Jurkat, Clone E6-1 (cell line): ENCODE measurements at places on chromosomes 12 and 14.
A peak's percentile ranks its signal among the peaks of the same experiment; 100 is the strongest.

- DNase-seq = no peak
Observed at GRCh38 chr14:53547593-53547992, 394.5 kb upstream of the DDHD1 start.

DNA sequence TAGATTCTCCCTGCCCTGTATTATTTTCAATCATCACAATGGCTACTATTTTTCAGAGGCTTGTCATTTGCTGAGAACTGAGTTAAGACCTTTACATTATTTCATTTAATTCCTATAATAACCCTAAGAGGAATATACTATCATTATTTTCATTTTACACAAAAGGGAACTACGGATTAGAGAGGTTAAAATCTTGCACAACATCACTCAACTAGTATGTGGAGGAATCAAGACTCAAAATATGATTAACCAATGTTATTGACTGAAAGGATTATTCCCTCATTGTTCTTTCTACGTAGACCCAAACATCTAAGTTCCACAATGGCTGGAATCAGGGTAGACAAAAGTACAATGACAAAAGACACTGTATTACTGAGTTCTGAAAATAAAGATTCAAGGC, 45.0 kb downstream of the GPR65 start:
- DNase-seq = no peak

- DNase-seq = no peak
Observed at GRCh38 chr12:26782372-26783130, 50.4 kb downstream of the ITPR2 start.

DNA sequence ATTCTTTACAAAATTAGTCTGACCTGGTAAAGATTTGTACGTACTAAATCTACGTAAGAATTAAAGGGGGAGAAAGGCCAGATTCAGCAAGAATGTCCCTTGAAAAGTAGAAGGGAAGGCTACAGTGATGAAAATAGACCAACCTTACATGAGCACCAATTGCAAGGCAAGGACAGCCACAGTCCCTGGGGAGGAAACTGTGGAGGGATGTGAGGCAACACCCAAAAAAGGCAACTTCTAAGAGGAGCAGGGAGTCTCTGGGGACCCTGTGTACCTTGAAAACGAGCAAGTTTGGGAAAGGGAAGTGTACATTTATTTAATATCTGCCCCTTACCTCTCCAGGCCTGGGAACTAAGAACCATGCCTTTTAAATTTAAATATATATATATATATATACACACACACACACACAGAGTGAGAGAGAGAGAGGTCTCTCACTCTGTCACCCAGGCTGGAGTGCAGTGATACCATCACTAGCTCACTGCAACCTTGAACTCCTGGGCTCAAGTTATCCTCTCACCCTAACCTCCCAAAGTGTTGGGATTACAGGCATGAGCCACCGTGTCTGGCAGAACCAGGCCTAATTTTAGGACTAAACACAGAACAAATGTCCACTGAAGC, 56.4 kb downstream of the TMCC3 start:
- no peak for DNase-seq

DNA sequence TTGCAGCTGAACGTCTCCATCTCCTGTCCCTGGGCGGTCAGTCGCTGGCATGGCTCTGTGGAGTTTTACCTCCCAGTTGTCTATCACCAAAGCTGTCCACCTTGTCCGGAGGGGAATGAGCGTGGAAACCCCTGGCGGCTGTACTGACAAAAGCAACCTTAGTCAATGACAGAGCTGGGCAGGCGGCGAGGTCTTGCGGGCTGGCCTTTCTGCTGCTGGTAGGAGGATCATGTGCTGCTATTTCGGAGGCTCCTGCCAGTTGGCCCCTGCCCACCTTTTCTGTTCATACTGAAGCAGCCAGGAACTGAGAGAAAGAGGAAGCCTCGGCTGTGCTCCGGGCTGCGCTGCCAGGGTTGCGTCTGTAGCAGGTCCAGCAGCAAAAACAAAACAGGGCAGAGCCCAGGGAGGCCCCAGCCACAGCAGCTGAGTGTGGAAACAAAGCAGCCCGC, 57.7 kb downstream of the HMGA2 start:
- no peak for DNase-seq

DNA sequence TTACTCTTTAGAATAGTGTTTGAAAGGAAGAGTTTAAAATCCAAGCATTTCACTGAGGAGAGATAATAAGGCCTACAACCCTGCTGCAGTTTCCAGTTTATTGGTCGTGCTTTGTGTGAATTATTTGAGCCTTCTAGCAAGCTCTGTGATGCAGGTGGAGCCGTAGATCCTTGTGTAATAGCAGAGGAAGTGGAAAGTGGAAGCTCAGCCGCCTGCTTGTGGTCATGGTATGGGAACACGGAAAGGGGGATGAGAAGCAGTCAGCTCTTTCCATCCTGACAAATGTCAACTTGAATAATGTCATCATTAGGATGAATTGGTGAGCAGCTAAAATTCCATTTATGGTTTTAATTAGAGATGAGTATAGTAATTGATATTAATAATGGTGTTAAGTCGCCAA, 29.1 kb downstream of the SYNE2 start:
- no peak for DNase-seq

DNA sequence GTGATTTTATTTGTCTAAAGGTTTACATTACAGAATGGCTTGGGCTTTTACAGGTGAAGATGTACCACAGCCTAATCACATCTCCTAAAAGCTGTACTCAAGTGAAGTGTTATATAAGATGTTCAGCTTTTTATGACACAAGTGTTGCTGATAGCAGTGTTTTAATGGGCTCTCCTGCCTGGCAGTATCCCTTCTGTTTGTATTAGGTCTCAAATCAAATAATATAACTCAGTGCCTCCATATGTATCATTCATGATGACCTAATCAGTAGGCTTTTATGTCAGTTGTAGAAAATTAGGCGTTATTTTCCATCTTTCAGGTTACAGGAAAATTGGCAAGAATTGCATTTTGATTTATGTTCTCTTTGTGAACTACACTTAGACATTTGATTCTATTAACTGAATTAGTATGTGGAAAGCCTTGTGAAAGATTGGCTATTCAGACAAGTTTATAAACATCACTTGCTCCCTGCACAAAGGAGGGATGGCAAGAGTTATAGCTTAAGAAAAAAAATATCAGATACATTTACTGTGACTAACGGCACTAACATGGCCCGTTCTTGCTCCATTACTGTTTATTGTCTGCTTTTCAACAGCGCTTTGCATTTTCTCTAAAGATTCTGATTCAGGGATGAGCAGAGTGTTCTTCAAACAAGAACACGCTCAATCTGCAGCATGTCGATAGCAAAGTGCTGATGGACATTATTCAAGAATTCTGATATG, 143.7 kb upstream of the DIO2 start:
- no peak for DNase-seq

DNA sequence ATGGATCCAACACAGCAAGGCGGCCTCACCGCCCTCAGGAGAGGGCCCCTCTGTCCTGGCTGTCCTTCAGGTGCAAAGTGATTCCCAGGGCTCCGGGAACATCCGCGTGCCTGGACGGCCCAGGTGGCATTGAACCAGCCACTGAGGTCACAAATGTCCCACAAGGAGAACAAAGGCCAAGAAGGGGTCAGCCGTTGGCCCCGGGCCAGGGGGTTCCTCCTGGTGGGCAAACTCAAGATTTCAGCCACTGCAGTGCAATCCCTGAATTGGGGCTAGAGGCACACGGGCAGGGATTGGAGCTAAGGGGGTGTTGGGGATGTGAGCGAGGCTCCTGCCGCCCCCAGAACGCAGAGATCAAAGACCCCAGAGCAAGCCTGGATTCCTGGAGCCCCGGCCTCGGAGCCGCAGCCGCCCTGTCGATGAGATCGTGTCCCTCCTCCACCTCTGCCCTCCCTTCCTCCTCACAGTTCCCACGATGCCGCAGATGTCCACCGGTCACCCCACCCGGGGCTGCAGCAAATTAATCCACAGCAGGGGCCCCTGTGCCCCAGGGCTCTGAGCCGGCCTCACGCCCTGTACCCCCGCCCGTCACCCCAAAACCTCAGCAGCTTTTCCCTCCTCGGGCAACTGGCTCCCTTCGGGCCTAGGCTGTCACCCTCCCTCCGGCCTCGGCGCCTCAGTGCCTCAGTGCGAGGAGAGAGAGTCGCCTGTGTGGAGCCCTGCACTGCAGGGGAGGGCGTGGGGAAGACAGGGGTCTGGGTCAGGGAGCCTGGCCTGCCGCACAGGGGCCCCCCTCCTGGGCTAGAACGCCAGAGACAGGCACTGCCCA, 56.7 kb upstream of the GALNT9 start:
- no peak for DNase-seq

- DNase-seq = no peak
Observed at GRCh38 chr14:51209457-51209856, 30.6 kb upstream of the TMX1 start.

DNA sequence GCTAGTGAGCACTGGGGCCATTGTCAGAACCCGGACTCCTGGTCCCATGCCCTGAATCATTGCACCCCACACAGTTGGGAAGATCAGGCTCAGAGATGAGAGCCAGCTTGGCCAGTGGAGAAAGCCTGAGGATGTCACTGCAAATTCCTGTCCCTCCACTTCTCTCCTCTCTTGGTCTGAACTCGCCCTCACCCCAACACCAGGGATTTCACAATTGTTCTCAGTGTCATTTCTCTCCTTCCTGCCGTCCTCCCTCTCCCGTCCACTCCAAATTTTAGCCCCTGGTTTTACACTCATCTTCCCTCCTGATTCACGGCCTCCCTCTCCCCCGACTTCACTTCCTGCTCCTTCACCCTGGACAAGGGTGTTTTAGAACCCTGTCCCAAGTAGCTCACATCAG, 11.1 kb downstream of the KRT75 start:
- DNase-seq = no peak

GRCh38 chr14:73269729-73270531, 32.6 kb downstream of the PAPLN start:
- no peak for DNase-seq

- no peak for DNase-seq
Observed at GRCh38 chr14:68846466-68846865, 53.6 kb upstream of the ZFP36L1 start.

- no peak for DNase-seq
Observed at GRCh38 chr14:33290641-33291040, 352.0 kb downstream of the NPAS3 start.

- DNase-seq = peak; percentile 37
Observed at GRCh38 chr12:70722584-70723343, 85.5 kb upstream of the PTPRB start.

DNA sequence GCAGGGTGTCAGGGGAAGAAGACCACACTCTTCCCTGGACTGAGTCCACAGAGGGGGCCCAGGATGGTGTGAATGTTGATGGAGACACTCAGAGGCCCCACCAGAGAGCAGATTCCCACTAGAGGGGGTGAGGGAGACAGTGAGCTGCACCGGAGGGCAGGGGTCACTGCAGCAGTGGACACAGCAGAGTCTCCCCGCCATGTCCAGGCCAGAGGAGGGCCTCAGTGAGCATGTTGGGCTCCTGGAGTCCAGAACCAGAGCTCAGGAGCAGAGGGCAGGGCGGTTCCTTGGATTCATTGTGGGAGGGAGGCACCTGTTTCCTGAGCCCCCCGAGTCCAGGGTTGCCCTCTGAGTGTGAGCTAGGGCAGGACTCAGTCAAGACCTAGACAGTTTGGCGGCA, 1.8 kb upstream of the KRT82 start:
- no peak for DNase-seq

DNA sequence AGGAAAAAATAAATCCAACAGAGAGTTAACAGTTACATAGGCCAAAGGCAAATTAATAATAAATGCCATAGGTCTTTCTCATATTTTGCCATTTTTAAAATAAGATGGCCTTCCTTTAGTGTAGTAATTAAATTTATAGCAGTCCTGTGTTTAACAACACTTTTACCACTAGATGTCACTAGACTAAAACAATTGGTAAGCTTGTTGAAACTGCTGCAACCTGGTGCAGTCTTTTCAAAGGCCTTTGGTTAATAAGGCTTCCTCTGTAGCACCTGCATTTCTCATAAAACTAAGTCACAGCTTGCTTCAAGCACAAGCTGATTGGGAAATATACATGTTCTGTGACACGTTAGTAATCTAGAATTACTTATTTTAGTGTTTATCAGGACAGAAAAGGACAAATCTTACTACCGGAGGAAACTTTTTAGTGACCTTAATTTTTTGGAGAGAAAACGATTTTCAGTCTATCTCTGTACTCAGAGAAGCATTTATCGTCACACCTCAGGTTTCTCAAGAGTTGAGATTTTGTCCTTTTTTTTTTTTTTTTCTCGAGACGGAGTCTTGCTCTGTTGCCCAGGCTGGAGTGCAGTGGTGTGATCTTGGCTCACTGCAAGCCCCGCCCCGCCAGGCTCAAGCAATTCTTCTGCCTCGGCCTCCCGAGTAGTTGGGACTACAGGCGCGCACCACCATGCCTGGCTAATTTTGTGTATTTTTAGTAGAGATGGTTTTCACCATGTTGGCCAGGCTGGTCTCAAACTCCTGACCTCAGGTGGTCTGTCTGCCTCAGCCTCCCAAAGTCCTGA, 20.0 kb downstream of the BORCS5 start:
- peak; percentile 90 for DNase-seq

DNA sequence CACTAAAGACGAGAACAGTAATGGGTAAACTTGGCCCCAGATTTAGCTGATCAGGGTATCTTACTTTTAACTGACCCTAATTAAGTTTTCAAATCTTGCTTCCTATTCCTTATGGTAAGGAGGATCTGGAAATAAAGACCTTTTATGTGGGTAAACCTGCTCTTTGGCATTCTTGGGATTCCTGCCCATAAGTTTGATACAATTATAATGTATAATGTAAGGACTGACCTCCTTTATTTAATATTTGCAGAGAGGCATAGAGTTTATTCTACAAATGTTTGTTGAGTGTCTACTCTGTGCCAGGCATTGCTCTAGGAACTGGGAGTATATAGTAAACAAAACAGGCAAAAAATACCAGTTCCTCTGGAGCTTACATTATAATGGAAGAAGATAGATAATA, 4.4 kb upstream of the PRDM4 start:
- no peak for DNase-seq

DNA sequence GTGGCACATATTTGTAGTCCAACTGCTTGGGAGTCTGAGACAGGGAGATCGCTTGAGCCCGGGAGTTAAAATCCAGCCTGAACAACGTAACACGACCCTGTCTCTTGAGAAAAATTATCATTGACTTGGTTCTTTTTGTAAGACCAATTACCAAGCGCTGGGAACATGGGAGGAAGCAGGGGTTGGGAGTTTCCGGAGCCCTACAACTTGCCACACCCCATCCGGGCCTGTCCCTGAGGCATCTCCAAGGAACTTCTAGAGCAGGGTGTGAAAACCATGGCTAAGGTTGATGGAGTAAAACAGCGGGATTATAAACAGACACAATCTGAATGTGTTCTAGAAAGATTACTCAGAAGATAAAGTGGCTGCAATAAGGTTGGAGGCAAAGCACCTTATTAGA, 10.3 kb downstream of the PLXNC1 start:
- DNase-seq = no peak

DNA sequence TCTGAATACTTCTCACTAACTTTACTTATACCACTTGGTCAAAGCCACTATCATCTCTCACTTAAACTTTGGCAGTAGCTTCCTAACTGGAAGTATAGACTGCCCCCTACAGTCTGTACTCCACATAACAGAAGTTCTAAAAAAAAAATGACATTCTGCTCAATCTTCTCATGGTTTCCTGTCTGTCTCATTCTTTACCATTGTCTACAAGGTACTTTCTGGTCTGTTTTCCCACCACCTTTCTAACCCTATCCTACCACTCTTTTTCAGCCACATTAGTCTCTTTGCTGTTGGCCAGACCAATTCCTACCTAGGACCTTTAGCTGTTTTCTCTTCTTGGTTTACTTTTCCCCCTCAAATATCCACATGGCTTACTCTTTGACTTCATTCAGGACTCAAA, 14.7 kb downstream of the CPSF6 start:
- DNase-seq = peak; percentile 73
